Neural crest cell (in vitro differentiated cells): ENCODE measurements at places on chromosomes 7 and 10. TPM values are rescaled to one million over a fixed set of nuclear protein-coding genes. Genes with fewer than 3 reads are reported as not detected.

DNA sequence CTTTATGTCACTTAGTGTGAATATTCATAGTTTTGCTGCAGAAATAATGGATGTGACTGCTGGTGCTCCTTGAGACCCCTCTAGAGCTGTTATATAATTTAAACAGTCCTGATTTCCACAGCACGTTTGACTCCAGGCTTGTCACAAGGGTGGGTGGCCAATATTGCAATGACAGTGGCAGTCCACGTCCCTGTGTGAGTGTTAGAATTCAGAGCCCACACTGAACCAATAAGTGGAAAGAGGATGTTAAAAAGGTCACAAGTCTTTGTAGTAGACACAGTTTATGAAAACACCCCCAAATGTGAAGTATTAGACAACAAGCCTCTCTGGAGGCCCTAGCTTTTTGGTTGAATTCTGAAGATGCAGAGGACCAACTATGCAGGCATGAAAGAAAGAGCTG is 2.0 kb downstream of the PPP1R17 start:
- no peak for DNase-seq

- no peak for DNase-seq
Observed at GRCh38 chr10:128137877-128138276, 11.7 kb upstream of the MKI67 start.

GRCh38 chr7:16891338-16891737 is 9.6 kb upstream of the AGR3 start:
- no peak for DNase-seq

GRCh38 chr7:24574386-24574785 is 1.1 kb downstream of the PALS2 start:
- no peak for DNase-seq

GRCh38 chr10:1516492-1517165 is 220.7 kb downstream of the ADARB2 start:
- no peak for DNase-seq

DNA sequence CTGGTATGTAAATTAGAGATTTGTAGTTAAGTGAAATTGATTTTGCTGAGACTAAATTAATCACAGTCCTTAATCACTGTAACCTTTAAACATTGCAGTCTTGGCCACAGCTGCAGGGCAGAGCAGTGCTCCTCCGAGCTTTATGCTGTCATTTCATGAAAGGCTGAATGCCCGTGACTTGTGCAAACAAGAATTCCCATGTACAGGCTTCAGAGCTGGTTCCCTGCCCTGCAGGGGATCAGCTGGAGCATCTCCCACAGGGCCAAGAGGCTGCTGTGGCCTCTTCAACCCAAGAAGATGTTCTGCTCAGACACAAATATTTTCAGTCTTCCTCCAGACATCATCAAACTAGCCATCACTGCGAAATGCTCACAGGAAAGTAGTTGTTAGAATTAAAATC is 419.1 kb downstream of the AUTS2 start:
- no peak for DNase-seq

The ADCY1 gene
- total RNA-seq = 13.7 and 14.2 TPM in 2 replicates

The KCNH2 gene
- 10.7 and 12.4 TPM in 2 replicates for total RNA-seq

The POP7 gene
- 64.1 and 67.9 TPM in 2 replicates for total RNA-seq
